ENCODE measurements at places on chromosomes 1 and 21. TPM values are rescaled to one million over a fixed set of nuclear protein-coding genes. Genes with fewer than 3 reads are reported as not detected.

Gene F13B
- not detected for total RNA-seq

Gene CNN3
- 180 TPM for total RNA-seq

DNA sequence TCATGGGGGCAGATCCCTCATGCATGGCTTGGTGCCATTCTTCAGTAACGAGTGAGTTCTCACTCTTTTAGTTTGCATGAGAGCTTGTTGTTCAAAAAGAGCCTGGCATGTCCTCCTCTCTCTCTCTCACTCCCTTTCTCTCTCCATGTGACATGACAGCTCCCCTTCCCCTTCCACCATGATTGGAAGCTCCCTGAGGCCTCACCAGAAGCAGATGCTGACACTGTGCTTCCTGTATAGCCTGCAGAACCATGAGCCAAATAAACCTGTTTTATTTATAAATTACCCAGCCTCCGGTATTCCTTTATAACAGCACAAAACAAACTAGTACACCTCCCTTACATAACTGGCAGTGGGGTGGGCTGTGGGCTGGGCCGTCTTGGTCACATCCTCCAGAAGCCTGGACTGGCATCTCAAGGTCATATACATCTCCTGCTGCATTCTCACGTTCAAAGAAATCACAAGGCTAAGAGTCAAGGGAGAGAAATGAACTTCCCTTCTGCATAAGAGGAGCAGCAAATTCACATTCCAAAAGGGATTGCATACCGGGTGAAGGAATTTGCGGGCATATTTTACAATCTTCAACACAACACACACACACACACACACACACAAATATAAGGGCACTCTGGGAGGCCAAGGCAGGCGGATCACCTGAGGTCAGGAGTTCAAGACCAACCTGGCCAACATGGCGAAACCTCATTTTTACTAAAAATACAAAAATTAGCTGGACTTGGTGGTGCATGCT, 2.3 kb upstream of the CCSAP start:
- no peaks in the 10 kb centered on the region for H3K36me3 ChIP-seq
- H3K27ac ChIP-seq: no peak overlapping the region
- no peaks in the 10 kb centered on the region for H3K27me3 ChIP-seq

- H3K4me1 ChIP-seq: no peaks in the 10 kb centered on the region
- H3K27me3 ChIP-seq: no peaks in the 10 kb centered on the region
- no peak overlapping the region for H3K27ac ChIP-seq
- H3K4me3 ChIP-seq: no peak overlapping the region
These were observed 311.8 kb upstream of the B3GALT2 start for GRCh38 chr1:193498088-193498655.

DNA sequence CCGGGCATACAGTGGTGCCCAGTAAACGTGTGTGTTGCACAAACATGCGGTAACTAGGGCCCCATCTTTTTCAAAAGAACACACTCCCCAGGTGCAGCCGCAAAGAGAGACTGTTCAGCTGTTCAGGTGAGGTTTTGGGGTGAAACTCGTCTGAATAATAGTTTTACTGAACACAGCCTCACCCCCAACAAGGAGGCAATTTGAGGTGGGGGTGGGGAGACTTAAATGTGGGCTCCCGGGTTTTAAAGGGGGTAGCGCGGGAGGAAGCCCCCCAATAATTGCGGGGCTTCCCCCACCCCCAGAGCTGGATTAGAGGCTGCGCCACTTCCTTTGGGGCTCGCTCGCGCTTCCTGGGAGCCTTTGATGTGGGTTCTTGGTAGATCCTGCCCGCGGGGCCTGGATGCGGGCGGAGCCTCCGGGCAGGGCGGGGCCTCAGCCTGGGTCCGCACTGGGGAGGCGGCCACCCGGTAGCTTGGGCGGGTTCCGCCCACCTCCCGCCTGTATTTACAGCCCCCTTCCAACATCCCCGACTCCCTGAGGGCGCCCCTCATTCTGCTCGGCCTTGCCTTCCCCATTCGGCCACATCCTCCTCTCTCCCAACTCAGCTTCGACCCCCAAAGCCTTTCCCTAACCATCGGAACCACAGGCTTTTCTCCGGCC, 6.4 kb upstream of the EPHA2 start:
- no peak overlapping the region for H3K4me3 ChIP-seq
- H3K36me3 ChIP-seq: no peaks in the 10 kb centered on the region
- H3K27ac ChIP-seq: no peak overlapping the region
- no peaks in the 10 kb centered on the region for H3K27me3 ChIP-seq
- H3K4me1 ChIP-seq: no peaks in the 10 kb centered on the region

Data from prostate gland (tissue), 2 donors.